Stimulated activated CD4-positive, alpha-beta T cell treated with anti-CD3 and anti-CD28 coated beads, Interleukin-4, amount 100 ng/mL, for 1 hour (primary cell): ENCODE measurements at places on chromosomes 11 and 22.

- DNase-seq = no peak
Observed at GRCh38 chr22:45549762-45550378, 47.2 kb downstream of the FBLN1 start.

- no peak for DNase-seq
Observed at GRCh38 chr11:115892016-115892415, 387.8 kb upstream of the CADM1 start.

GRCh38 chr11:95563859-95564258 is 225.7 kb downstream of the FAM76B start:
- DNase-seq = no peak

- no peak for DNase-seq
Observed at GRCh38 chr22:19842393-19843106, 12.1 kb downstream of the GNB1L start.

- no peak for DNase-seq
Observed at GRCh38 chr11:3154001-3154599, 11.0 kb downstream of the OSBPL5 start.

DNA sequence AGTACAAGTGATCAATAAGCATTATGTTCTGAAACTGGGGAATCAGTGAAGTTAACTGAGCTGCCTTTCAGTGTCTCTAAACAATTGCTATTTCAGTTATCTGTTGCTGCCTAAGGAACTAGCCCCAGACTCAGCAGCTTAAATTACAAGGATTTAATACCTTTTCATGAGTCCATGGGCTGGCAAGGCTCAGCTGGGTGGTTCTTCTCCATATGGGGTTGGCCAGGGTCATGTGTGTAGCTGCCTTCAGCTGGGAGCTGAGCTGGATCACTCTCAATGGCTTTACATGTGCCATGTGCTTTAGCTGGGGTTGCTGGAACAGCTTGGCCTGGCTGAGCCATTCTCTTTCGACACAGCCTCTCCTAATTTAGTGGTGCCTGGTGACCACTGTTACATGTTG is 295.0 kb upstream of the NCAM1 start:
- DNase-seq = no peak

- no peak for DNase-seq
Observed at GRCh38 chr11:555780-556661, 4.5 kb downstream of the LMNTD2 start.

DNA sequence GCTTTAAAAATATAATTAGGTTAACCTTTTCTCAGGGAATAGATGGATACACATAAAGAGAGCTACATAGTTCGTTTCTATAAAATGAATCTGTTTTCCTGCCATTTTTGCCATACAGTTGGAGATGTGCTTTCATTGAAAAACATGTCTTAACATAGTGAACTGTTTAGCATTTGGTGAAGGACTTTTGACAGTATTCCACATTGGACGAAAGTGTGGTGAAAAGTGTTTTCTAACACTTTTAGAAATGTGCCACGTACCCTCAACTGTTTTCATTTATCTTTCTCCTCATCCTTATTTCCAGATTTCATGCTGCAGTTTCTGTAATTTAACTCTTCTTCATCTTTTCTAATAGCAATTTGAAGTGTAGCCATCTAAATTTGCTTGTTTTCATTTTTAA is 249.1 kb upstream of the MTNR1B start:
- DNase-seq = no peak

- DNase-seq = no peak
Observed at GRCh38 chr22:48703265-48703941, 1124.3 kb downstream of the BRD1 start.

DNA sequence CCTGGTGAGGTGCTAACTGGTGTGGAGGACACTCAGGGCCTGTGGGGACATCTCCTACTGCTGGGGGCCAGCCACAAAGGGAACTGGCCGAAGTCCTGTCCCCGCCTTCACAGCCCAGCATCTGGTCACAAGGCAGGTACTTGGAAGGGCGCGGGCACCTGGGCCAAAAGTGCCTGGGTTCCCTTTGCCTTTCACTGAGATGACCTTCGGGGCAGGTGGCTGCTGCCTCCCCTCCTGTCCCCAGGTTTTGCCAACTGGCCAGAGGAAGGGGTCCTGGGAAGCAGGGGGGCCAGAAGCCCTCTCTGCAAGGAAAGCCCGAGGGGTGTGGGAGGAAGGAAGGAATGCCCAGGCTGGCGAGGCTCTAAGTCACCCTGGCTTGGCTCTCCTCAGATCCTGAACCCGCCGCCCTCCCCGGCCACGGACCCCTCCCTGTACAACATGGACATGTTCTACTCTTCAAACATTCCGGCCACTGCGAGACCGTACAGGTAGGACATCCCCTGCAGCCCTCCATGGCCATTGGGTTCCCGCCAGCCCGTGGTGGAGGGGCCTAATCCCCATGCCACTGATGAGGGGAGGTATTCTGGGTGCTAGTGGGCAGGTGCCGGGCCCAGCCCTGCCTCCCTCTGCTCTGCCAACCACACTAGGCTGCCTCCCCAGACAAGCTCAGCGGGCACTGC is 14.4 kb upstream of the PPP6R3 start:
- no peak for DNase-seq

DNA sequence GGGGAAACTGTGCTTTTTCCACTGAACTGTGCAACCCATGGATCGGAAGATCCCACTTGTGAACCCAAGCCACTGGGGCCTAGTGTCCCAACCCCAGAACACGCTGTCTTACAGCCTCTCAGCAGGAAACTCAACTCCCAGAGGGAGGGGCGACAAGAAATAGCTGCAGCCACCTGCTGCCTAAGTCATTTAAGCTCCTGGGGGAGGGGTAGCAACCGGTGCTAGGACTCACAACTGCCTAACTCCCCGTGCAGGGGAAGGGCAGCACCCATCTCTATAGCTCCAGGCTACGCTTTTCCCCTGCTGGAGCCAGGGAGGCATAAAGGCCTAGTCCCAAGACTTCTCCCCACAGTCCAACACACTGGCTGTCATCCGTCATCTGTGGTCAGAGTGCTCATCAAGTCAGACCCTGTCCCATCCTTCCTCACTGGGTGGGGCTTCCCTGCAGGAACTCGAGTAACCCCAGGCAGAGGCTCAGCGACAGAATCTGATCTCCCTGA is 363.0 kb downstream of the LUZP2 start:
- no peak for DNase-seq

GRCh38 chr22:28939394-28939793 is 56.0 kb downstream of the ZNRF3 start:
- DNase-seq = no peak

DNA sequence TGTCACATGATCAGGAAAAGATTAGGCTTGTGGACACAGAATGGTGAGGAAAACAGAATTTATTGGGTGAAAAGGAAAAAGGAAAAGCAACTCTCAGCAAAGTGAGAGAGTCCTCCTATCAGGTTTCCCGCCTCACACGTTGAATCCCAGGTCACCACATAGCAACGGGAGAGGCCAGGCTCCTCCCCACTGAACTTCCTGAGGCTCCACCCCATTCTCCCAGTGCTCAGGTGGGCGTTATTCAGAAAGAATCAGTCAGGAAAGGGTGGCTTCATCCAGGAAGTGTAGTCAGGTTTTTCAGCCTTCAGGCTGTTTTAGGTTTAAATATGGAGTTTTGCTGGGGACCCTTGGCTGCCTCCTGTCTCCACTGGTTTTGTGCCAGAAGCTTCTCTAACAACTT is 66.9 kb downstream of the SPON1 start:
- DNase-seq = no peak

DNA sequence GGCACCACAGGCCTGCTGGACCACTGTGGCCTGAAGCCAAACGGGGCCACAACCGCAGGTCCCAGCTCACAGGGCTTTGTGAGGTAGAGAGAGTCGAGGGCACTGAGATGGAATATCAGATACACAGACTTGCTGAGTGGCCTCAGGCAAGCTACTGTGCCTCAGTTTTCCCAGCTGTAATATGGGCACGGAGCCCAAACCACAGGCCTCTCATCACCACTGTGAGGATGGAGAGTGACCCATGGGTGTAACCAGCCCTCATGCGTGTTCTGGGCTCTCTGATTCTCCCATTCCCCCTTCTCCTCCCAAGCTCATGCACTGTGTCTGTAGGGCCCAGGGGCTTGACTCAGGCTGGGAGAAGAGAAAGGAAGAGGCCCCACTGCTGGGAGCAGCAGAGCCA is 4.2 kb downstream of the UNC93B1 start:
- DNase-seq = no peak

GRCh38 chr11:102882389-102883024 is 7.7 kb upstream of the MMP12 start:
- no peak for DNase-seq

- DNase-seq = no peak
Observed at GRCh38 chr11:111334532-111335502, 36.5 kb downstream of the POU2AF3 start.

GRCh38 chr22:49600891-49601431 is 226.7 kb downstream of the BRD1 start:
- no peak for DNase-seq

- DNase-seq = no peak
Observed at GRCh38 chr11:64466115-64466718, 107.3 kb downstream of the RPS6KA4 start.

DNA sequence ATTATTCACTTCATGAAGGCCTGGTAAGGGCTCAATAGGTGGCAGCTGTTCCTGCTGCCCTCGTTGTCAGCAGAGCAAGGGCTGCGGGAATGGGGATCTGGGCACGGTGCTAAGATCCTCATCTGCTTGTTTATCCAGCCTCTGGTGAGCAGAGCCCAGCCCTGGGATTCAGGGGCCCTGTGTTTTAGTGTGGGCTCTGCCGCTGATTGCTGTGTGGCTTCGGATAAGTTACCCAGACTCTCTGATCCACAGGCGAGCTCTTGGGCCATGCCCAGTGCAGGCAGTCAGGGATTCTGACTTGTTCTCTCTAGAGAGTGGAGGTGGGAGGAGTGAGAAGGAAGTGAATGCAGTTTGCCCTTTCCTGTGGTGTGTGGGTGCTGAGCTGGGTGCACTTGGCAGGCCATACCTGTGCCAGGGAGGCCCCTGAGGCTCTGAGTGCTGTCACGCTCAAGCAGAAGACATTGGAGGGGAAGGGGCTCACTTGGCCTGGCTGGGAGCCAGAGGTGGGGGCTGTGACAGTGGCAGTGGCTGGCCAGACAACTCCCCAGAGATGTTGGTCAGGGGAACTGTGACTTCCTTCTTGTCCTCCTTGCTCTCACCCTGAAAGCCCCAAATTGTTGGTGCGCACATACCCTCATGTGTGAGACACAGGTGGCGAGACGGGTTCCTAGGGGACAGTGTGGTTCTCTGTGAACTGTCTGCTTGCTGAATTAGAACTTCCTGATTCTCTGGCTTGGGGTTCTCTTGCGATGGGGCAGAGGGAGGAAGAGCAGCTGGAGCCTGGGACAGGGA is 43.7 kb downstream of the CD82 start:
- peak; percentile 25 for DNase-seq

GRCh38 chr11:61034704-61035525 is 63.4 kb downstream of the CD6 start:
- no peak for DNase-seq

GRCh38 chr22:41094041-41094593 is 1.7 kb downstream of the EP300 start:
- DNase-seq = no peak

GRCh38 chr11:1757861-1758610 is 5.7 kb downstream of the CTSD start:
- DNase-seq = peak; percentile 41

DNA sequence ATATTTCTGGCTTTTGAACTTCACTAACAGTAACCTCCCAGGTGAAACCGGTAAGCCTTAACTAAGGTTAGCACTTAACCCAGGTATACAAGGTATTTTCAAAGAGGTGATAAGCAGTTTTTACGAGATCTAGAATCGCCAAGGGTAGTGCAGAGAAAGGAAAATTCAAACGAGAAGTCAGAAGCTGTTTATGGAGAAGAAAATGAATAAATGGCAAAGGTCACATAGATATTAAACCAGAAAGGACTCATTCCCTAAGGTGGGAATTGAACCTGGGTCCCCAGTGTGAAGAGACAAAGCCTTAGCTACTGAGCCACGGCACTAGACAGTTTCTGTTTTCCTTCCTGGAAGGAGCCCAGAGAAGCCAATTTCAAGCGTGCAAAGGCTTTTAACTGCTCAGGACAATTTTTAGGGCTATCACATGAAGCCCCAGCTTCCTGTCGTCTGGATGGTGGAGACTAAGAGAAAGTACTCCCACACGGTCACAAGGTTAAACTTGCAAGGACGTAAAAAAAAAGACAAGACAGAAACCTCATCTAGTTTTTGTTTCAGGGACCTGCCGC is 5.7 kb upstream of the C1QTNF6 start:
- DNase-seq = no peak

- DNase-seq = no peak
Observed at GRCh38 chr11:34447044-34447443, 8.3 kb downstream of the CAT start.

GRCh38 chr22:25655371-25655935 is 86.5 kb upstream of the MYO18B start:
- no peak for DNase-seq

- no peak for DNase-seq
Observed at GRCh38 chr11:61577383-61578118, 3.3 kb downstream of the SYT7 start.

GRCh38 chr11:10302744-10303557 is 1.9 kb upstream of the ADM start:
- peak; percentile 63 for DNase-seq

DNA sequence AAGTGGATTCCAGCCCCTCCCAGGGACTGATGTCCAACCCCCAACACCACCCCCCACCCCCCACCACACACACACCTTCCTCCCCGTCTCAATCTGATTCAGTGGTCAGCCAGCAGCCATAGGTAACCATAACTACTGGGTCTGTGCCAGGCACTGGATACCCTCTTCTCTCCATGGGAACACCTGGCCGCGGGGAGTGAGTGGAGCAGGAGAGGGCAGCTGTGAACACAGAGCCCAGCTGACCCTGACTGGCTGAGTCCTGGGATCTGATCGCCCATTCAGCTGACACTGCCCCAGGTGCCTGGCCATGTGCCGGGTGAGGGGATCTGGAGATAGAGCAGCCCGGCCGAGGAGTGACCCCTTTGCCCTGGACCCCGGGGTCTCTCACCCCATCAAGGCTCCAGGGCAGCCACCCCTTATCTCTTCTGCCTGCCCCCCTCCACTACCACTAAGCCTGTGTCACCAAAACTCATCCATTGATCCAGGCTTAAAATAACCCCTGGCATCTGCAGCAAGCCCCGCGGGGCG is 2.6 kb upstream of the SHISA8 start:
- no peak for DNase-seq

DNA sequence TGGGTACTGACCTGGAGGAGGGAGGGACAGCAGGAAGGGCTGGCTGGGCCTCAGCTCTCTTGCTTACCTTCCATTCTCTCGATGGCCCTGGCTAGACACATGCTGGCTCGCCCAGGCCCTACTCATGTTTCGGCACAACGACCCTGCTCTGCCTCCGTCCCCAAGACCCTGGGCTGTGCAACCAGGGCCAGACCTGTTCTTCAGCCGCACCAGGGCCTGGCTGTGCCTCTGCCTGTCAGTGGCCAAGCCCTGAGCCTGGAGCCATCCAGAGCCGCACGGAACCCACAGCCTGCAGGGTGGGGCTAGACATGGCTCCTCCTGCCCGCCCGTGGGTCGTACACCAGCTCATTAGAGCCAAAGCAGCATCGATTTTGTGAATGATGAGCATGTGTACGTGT is 47.5 kb downstream of the RTN4R start:
- no peak for DNase-seq
